NCI-H1436 treated with DMSO at 0.1 percent for 48 hours (cell line): ENCODE measurements at places on chromosomes 4 and X.

GRCh38 chr4:108118505-108118904 lies 50.2 kb downstream of the LEF1 start:
- DNase-seq, result peak; percentile 92

- no peak for DNase-seq
Measured at GRCh38 chrX:9682861-9683260, 82.8 kb downstream of the GPR143 start.

DNA sequence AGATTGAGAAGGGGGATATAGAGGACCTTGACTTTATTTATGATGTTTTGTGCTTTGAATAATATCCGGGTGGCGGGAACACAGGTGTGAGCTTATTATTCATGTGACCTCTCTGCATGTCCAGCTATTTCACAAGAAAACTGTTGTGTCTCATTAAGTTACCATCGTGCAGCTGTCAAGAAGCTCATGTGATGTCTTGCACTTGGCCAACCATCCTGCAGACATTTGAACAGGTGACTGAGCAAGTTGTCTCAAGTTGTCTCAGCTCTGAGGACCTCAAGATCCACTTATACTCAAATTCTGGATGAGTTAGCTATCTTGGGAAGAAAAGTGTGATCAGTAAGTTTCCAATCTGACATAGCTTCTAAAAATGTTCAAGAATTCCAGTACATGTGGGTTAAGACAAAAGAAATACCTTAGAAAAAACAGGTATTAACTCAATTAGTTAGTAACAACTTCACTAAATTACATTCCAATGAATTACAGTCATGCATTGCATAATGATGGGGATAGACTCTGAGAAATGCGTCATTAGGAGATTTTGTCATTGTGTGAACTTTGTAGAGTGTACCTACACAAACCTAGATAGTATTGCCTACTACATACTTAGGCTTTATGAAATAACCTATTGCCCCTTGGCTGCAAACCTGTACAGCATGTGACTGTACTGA lies 462.2 kb downstream of the INPP4B start:
- DNase-seq, result no peak

DNA sequence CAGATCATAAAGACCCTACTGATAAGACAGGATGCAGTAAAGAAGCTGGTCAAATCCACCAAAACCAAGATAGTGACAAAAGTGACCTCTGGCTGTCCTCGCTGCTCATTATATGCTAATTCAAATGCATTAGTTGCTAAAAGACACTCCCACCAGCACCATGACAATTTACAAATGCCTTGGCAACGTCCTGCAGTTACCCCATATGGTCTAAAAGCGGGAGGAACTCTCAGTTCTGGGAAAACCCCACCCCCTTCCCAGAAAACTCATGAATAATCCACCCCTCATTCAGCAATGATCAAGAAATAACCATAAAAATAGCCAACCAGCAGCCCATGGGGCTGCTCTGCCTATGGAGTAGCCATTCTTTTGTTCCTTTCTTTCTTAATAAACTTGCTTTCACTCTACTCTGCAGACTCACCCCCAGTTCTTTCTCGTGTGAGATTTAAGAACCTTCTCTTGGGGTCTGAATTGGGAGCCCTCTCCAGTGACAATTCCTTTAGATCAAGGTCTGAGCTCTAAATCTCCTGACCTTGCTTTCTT lies 217.1 kb upstream of the STS start:
- DNase-seq, result no peak

GRCh38 chrX:48751343-48751742 lies 10.2 kb upstream of the GLOD5 start:
- DNase-seq, result no peak

DNA sequence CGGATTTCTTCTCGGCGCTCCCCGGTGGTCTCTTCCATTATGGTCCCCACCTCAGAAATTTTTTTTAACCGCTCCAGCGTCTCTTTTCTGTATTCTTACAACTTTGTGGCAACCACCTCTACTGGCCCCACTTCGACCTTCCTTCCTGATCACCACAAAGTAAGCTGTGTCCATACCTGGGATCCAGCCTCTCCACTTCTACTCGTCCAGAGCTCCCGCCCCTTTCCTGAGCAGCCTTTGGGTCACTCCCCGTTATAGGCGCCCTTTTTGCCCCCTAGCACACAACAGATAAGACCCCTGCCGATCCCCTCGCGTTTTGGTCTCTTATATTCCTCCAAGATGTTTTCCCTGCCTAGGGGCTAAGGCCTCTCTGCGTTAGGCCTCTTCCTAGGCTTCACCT lies 557 bp downstream of the PIGG start:
- DNase-seq, result no peak

GRCh38 chr4:186621959-186622553 lies 66.7 kb upstream of the MTNR1A start:
- DNase-seq, result no peak

GRCh38 chr4:173288296-173288695 lies 45.9 kb downstream of the HMGB2 start:
- no peak for DNase-seq

- no peak for DNase-seq
Measured at GRCh38 chr4:87410157-87410556, 12.2 kb upstream of the NUDT9 start.

DNA sequence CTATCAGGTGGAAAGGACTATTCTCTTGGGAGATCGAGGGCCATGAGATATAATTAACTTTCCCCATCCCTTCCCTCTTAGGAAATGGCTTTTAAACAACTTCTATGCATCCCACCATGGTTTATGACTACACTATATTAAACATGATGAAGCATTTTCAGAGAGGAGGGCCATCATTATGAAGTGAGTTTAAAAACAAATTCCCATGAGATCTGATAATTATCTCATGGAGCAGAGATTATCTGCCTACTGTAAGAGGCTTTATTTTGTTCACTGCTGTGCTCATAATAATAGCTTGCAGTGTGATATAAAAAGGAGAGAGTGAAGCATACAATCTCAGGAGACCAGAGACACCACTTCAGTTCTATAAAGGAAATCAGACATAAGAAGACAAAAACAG lies 330.5 kb upstream of the ZFP42 start:
- DNase-seq, result no peak

DNA sequence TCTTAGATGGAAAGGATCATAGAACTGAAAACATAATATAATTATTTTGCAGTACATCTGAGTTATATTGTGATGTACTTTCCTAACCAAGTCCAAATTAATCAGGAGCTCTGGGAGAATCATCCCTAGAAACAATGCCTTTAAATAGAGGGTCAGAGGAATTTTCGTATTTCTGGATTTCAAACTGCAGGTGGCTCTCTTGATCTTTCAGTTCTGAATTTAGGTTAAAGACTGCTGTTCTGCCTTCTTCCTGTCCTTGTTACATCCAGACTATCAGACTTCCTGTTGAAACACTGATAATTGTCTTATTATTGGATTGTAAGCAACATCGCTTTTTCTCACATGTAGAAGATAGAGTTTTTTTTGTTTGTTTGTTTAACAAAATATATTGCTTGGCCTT lies 142.7 kb downstream of the RPA4 start:
- DNase-seq, result peak; percentile 7

DNA sequence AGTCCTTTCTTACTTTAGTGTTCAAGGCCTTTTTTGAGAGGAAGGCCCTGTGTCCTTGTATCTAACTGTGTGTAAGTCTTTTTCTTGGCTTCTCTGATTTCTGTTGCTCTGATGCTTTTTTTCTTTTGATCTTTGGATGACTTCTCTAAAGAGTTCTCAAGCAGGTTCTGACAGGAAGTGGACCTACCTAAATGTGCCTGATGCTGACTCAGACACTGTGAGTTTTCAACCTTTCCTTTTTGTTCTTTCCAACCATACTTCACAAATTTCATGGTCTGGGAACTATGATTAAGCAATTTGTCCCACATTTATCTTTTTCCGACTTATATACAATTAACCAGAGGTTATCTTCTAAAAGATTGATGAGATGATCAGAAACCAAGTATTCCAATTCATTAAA lies 96.5 kb downstream of the SYTL5 start:
- DNase-seq, result no peak

- no peak for DNase-seq
Measured at GRCh38 chr4:86921608-86922252, 13.1 kb upstream of the AFF1 start.

DNA sequence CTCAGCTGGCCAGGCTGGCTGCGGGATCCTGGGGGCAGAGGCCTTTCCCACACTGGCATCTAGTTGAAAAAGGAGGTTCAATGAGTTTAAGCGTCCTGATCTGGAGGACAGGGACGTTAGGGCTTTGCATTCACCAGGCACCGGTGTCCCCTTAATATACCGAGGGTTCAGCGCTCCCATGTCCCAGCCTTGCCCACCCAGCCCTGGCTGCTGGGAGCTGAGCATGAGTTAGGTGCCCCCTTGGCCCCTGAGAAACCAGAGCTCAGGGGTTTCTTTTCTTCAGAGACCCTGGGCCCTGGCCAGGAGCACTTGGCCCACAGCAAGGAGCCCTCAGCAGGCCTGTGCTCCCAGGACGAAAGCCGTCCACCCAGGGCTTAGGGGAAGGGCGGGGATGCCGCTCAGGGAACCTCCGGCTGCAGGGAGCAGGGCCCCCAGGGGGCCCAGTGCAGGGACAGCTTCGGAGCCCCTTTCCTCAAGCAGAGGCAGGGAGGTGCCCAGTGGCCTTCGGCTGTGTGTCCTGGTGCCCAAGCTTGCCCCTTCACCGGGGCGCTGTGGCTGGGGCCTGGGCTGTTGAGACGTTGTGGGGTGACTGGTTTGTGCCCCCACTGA lies 20.9 kb upstream of the DUSP9 start:
- DNase-seq, result no peak

GRCh38 chr4:65665771-65666523 lies 4.3 kb downstream of the EPHA5 start:
- no peak for DNase-seq

DNA sequence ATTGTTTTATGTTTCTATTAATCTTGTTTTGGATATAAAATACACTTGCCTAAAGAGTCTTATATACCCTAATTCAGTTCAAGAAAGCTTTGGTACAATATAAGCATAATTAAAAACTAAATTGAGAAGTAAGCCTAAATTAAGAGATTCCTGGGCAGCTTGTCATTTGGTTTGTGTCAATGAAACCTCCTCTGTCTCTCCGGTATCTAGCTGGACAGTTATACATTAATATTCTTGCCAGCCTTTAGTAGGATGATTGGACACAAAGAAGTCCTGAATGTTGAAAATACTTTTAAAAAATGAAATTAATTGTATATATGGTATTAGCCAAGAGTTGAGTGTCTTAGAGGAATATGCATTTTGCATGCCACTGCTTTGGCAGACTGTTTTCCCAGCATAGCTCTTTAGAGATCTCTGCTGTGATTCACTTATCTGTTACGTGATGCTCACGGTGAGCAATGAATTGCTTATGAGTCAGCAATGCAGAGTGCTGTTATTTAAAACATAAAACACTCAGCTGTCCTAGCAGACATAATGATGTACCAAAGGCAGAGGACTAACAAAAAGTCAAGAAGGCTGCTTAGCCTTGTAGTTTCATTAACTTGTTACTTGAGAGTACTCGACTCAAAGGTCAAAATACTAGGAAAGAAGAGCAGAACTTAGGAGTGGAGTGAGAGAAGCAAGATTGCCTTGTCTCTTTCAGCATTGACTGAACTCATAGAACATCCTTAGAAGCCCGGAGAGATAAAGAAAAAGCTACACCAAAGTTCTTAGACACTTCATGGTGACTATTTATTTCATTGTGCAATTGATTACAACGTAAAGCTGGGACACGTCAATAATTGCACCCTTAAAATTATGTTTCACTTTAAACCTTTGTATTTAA lies 1296.1 kb upstream of the PCDH7 start:
- no peak for DNase-seq

GRCh38 chrX:48482526-48482925 lies 6.5 kb downstream of the FTSJ1 start:
- DNase-seq, result no peak

DNA sequence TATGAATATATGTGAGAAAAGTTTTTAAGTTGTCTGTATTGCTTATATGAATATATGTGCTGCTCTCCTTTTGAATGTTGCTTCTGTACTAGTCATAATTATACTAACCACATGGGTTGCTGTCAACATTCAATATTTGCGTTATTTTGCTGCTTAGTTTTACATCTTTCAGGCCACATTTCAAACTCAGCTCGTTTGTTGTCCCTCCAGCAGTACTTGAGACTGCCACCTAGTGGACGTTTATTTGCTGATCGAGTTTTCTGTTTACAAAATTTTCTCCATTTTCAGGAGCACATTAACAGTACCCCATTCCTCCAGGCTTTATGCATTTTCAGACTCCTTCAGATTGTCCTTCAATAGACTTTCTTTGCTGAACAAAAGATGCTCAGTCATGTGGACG lies 75.8 kb downstream of the NUDT11 start:
- no peak for DNase-seq

GRCh38 chr4:37936889-37937498 lies 23.2 kb upstream of the PTTG2 start:
- no peak for DNase-seq

DNA sequence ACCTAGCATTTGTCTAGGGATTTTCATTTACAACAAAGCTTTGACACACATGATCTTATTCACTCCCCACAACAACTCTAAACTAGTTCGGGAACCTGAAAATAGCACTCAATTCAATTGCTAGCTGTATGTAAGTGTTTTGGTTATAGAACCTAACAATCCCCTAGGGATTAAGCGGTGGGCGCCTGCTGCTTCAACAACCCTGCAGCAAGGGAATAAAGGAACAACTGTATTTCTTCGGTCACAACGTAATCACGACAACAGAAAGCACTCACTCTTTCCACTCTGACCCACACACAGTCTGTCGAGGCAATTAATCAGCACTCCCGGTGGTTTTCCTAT lies 674 bp upstream of the DIAPH2 start:
- no peak for DNase-seq

GRCh38 chrX:31837445-31838049 lies 765.7 kb upstream of the FTHL17 start:
- no peak for DNase-seq

DNA sequence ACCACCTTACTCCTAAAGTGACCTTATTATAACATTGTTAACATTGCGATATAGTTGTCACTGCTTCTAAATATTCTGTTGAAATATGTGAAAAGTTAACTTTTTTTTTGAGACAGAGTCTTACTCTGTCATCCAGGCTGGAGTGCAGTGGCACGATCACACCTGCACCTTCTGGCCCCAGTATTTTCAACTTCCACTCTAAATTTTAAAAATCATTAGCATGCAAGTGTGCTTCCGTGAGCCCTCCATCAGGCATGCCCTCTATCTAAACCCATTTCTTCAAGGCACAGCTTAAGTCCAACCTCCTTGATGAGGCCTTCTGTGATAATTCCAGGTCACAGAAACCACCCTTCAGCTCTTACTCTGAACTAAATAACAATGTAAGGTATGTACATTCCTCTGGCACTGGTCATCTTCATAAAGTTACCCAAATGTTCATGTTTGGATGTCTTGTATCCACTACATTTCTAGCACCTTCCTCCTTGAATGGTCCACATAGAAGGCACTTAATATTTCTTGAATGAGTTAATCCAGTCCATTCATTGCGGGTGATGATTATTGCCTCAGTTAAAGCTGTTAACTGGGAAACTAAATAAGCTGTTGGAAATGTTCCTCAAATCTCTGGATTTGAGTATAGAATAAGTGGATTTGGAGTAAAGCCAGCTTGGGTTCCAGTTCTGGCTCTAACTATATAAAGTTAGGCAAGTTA lies 38.6 kb upstream of the TMEM131L start:
- no peak for DNase-seq

- DNase-seq, result no peak
Measured at GRCh38 chrX:70466968-70467367, 22.3 kb downstream of the DLG3 start.
